Cerebellum (tissue), 4 donors: ENCODE measurements at places on chromosomes 7 and 10. TPM values are rescaled to one million over a fixed set of nuclear protein-coding genes. Genes with fewer than 3 reads are reported as not detected.

- DNase-seq, result no peak
These were observed 5.4 kb downstream of the POLD2 start for GRCh38 chr7:44117801-44118429.

DNA sequence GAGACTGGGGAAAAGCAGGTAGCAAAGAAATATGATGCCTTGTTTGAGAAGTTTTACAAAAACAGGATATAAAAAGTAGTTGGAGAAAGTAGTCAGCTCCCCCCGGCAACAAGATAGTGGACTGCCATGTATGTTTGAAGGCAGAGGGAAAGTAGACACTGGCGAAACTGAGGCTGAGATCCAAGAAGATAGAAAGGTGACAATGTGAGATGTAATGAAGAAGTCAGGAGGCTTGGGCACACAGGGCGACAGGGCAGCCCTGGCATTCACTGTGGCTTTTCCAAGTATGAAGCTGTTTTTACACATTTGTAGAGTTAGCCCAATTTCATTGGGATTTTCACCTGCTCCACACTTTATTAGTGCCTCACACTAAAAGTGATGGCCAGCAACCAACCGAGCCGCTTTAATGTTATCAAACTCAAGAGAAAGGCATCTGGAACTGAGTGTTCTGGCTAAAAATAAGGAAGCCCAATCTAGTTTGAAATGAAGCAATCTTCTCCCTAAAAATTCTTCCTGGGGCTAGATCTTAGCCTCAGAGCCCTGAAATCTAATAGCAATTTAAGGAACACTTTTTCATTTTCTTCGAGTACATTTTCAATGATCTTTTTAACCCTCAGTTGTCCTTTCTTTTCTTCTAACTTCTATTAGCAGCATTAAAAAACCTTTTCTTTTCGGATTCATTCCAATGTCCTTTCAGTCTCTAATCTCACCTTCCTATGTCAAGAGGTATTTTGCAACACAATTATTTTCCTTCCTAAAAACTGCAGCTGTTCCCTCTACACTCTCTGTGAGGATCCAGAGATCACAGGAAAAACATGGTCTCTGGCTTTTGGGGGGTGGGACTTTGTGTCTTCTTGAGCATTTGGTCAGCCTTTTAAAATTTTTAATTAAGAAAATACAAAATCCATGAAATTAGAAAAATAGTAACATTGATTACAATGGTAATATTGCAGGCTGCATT is 108.0 kb downstream of the RNLS start:
- DNase-seq, result no peak

DNA sequence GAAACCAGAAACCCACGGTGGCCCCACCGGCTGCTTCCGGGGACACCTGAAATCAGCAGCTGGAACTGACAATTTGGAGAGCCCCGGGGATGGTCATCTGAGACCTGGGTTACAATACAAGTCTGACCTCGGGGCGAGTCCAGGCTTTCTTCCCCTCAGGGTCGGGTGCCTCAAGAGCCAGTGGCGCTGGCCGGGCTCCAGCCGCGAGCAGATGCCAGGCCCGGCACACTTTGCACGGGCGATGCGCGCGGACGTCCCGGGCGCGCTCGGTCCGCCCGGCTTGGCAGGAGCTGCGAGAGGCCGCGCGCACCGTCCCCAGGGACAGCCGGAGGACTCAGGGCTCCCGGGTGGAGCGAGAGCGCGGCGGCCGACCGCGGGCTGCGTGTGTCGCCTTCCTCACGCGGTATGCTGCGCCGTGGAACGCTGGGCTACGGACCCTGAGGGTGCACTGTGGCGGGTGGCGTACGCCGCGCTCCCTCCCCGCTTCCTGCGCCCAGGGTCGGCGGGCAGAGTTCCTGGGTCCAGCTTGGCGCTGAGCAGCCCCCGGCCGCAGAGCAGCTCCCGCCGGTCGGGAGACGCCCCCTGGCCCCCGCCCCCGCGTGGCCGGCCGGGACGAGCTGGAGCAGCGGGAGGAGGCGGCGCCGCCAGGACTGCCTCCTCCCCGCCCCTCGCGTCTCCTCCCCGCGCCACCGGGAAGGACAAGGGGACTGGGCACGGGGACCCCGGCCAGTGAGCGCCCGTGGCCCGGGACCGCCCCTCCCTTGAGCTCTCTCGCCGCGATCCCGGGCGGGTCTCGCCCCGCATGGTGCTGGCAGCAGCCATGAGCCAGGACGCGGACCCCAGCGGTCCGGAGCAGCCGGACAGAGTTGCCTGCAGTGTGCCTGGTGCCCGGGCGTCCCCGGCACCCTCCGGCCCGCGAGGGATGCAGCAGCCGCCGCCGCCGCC is at the start of gene RBM20:
RBM20 (plus strand) TSS at position 684 of the 945 bp plus-strand sequence; CDS start at position 803, 119 bp downstream.
- DNase-seq, result no peak

DNA sequence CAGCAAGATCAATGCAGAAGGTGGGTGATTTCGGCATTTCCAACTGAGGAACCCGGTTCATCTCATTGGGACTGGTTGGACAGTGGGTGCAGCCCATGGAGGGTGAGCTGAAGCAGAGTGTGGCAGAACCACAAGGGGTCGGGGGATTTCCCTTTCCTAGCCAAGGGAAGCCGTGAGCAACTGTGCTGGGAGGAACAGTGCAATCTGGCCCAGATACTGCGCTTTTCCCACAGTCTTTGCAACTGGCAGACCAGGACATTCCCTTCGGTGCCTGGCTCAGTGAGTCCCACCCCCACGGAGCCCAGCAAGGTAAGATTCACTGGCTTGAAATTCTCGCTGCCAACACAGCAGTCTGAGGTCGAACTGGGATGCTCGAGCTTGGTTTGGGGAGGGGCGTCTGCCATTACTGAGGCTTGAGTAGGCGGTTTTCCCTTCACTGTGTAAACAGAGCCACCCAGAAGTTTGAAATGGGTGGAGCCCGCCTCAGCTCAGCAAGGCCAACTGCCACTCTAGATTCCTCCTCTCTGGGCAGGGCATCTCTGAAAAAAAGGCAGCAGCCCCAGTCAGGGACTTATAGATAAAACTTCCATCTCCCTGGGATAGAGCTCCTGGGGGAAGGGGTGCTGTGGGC is 58.6 kb upstream of the SLC26A5 start:
- no peak for DNase-seq

DNA sequence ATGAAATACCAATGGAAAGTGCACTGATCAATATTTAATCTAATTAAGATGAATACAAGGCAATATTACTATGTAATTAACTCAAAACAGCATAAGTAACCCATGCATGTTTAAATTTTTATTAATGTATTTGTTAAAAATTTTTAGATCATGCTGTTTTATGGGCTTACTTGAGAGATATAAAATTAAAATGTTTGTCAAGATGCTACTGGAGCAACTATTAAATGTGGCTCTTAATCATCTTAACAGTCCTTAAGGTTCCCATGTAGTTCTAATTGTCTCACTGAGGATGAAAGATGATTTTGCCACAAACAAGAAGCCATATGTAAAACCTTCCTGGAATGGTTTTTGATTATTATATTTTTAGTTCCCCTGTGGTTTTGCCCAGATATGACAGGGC is 897.1 kb downstream of the KCNMA1 start:
- no peak for DNase-seq

- DNase-seq, result no peak
These were observed 345 bp downstream of the COBL start for GRCh38 chr7:51316262-51316665.

DNA sequence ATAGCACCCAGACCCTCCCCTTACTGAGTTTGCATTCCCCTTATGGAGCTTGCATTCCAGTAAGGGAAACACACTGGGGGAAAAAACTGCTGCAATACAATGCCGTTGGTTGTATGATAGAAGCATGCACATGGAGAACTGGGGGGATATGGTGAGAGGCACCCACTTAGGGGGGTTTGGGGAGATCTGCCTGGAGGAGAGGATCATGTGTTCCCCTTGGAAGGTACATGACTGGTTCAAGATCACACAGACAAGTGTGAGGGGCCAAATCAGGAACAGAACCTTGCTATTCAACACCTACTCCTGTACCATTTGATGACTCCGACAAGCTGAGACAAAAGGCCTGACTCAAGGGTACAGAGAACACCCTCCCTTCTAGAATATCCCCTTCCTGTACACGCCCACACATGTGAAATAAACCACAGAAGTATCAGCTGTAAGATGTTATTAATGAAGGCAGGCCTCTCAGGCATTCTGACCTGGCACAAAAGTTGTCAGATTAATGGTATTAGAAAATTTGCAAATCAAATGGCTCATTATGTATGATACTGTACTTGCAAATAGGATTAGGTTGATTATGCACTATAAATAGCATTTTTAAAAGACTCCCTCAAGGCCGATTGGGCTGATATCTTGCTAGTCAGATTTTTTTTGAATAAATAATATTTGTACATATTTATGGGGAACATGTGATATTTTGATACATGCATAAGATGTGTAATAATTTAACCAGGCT is 122.2 kb downstream of the NPY start:
- DNase-seq, result no peak

The TMEM139 gene
- total RNA-seq, result 0.64 TPM
